CD4-positive, alpha-beta T cell treated with Interleukin-2 at 100 ng/mL for 4 hours (primary cell): ENCODE measurements at places on chromosomes 1 and 21.
A peak's percentile ranks its signal among the peaks of the same experiment; 100 is the strongest.

- no peak for DNase-seq
These were observed 346.4 kb downstream of the VAV3 start for GRCh38 chr1:107618539-107618938.

DNA sequence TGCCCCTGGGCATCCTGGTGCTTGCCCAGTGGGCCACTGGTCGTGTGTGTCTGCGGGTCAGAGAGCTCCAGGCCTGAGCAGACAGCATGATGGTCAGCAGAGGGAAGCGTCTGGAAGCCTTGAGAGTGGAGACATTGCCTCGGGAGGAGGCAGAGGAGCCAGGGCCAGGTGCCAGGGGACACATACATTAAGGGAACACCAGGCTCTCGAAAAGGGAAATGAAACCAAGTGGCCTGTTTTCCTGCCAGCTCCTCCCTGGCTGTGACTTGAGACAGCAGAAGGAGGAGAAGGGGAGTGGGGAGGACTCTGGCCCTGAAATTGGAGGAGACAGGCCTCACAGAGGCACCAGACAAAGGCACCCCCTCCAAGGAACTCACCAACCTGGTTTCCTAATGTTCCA, 62.4 kb upstream of the LRP8 start:
- DNase-seq, result no peak

DNA sequence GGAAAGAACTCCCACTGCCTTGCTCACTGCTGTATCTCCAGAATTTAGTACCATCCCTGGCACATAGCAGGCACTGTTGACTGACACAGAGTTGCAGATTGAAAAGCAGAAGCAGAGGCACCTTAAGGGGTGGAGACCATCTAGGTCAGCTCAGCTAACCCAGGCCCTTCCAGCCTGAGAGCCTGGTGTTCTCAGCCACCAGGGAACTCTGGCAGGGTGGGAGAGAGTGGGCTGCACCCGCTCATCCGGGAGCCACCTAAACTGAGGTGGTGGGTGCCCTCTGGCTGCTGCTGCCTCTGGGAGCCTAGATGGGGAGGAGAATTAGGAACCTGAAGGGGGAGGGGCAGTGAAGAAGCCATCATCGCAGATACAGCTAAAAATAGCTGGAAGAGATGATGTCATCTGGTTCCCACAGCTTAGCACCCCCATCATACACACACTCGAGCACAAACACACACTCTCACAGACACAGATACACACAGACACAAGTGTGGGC, 1.5 kb upstream of the TSPAN1 start:
- no peak for DNase-seq

DNA sequence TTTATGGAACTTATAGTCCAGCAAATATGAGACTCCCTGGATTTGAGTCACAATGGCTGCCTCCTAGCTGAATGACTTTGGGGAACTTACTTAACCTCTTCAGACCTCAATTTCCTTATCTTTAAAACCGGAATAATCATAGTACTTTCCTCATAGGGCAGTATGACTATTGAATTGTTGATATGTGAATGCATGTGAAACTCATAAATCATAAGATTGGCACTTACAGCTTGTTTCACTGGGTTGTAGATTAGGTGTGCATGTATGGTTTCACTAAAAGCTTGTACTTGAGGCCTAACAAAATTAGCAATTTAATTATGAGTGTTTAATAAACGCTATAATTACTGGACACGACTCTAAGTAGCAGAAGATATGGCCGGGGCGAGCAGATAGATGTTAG, 72.5 kb downstream of the ST6GALNAC5 start:
- DNase-seq, result no peak

DNA sequence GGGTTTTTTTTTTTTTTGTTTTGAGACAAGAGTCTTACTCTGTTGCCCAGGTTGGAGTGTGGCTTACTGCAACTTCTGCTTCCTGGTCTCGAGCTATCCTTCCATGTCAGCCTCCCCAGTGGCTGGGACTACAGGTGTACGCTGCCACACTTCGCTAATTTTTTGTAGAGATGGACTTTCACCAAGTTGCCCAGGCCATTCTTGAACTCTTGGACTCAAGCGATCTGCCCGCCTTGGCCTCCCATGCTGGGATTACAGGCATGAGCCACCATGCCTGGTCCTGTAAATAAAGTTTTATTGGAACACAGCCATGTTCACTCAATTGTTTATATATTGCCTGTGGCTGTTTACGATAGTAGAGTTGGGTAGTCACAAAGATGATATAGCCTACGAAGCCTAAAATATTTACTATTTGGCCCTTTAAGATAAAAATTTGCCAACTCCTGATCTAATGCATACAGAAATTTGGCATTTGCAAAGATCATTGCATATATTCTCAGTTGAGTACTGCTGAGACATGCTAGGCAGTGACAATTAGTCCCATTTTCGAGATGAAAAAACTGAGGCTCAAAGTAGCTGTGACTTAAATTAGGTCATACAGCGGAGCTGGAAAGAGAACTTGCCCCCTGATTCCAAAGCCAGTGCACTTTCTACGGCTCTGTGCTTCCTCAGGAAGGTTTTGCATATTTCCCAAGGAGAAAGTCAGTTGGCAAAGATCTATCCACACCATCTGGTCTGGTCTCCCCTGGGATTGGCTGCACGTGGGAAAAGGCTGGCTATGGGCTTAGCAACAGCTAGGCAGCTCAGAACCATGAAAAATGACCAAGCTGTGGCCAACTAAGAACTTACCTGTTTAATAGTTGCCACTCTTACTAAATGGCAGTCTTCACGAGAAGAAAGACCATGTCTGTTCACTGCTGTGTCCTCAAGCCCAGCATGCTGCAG, 19.4 kb downstream of the MECR start:
- DNase-seq, result no peak

DNA sequence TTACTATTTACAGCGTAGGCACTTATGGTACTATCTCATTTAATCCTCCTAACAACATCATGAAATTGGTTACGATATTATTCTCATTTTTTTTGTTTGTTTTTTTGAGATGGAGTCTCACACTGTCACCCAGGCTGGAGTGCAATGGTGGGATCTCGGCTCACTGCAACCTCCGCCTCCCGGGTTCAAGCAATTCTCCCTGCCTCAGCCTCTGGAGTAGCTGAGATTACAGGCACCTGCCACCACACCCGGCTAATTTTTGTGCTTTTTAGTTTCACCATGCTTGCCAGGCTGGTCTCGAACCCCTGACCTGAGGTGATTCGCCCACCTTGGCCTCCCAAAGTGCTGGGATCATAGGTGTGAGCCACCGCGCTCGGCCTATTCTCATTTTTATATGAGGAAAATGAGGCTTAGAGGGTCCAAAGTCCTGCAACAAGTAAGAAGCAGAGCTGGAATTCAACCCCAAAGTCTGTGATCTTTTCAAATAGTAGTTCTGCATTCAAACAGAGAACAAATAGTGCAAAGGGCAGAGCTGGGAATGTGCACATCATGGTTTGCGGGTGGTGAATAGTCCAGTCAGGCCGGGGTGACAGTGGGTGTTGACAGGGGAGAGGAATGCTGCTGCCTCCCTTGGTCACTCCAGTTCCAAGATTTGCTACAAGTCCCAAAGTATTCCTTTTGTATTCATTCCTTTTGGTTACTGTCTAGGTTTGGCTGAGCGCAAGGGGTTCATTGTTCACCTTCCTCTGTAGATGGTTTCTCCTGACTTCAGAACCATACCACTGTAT, 4.6 kb downstream of the PRUNE1 start:
- DNase-seq, result no peak

DNA sequence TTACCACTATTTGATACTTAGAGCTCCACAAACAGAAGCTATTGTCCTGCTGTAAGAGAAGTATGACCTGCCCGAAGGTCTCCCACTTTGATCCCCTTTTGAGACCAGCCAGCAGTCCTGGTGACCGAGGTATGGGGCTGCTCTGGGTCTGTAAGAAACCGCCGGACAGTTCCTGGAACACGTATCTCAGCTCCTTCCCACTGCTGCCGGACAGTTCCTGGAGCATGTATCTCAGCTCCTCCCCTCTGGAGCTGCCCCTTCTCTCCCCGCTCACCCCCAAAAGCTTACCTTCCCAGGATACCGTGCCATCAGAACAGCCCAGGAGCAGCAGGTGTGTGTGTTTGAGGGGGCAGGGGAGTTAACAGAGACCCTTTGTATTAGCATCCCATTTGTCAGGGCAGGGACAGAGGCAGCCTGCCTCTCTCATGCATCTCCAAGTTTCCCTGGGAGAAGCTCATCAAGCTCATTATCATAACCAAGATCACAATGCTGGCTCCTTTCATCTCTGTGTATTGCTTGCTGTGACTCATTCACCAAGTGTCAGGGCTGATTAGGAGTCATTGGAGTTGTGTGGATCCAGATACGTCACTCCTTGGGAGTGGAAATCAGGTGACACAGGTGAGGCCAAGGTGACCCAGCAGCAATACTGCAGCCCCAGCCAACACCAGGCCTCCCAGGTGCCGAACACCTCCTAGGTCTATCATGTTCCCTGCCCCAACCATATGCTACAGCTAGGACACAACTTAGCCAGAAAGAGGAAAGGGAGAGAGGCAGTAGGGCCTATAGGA, 25.3 kb downstream of the OPTC start:
- no peak for DNase-seq

DNA sequence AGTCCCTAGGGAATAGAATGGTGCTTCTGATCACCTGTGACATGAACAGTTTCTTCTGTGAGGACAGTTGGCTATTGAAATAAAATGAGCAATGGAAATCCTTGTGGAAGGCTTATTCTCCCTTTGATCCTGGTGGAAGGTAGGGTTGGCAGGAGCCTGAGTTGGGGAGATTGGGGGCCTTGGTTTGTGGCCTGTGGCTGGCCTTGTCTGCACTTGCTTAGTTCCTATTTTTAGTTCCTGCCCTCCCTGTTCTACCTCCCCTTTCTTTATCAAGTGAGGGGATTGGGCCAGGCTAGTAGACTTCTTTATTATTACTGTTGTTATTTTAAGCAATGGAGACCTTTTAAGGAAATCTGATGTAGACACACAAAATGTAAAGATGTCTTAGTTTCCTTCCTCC, 8.2 kb downstream of the DMRTB1 start:
- no peak for DNase-seq

DNA sequence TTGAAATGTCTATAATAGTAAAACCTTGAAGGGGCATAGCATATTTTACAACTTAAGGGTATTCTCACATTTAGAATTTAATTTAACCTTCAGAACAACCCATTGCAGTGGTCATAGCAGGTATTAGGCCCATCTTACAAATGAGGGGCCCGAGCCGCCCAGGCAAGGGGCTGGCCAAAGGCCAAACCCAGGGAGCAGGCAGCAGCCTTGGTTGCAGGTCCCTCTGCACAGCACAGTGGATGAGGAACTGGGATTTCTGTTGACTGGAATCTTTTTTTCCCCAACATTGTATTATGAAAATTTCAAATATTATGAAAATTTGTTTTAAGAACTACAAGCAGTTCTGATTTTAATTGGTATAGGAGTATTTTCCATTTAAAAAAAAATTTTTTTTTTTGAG, 33.2 kb downstream of the CCSAP start:
- no peak for DNase-seq

DNA sequence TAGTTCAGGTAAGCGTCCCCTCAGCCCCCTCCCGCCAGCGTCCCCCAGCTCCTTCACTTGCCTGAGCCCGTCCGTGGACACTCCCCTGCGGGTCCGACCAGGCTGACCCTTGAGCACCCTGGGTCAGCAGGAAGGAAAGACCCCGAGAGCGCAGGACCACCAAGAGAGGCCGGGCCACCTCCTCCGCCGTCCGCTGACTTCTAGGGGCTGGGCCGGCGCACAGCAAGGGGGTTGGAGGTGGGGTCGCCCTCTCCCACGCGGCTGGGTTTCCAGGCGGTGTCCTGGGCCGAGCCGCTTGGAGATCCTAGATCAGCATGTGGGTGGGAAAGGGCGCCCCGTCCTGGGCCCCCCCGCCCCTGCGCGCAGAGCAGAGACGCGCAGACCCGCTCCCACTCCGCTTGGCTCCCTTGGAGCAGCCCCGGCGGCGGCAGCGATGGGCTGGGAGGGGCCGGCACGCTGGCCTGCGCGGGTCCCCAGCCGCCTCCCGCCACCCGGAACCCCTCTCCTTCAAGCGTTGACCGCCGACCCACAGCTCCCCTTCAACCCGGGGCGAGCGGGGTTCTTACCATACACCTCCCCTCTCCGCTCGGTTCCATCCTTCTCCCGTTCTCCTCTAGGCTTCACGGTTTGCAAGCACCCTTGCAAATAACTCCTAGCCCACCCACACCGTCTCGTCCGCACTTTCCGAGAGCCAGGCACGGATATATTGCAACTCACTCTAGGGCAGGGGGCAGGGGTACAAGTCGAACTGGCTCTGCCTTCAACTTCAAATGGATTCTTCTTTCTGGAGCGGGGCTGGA, 7.5 kb downstream of the KNCN start:
- no peak for DNase-seq

DNA sequence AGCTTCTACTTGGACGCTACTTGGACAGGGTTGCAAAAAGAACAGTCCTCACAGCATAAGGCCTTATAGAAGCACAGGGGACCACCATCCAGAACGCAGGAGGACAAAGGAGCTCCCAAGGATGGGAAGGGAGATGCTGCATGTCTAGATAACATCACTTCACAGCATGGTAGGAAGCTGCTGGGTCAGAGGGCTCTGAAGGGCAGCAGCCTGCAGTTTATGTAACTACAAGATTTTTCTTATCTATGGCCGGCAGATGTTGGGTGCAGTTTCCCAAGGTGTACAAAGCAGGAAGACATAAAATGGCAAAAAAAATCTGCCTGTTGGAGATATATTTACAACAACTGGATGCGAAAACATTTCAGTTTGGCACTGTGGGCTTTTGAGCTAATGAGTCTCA, 45.3 kb upstream of the SLC5A9 start:
- no peak for DNase-seq

- peak; percentile 40 for DNase-seq
These were observed 48.5 kb upstream of the ACOT11 start for GRCh38 chr1:54499360-54500106.

GRCh38 chr21:34046917-34047316, 26.5 kb upstream of the MRPS6 start:
- DNase-seq, result no peak

DNA sequence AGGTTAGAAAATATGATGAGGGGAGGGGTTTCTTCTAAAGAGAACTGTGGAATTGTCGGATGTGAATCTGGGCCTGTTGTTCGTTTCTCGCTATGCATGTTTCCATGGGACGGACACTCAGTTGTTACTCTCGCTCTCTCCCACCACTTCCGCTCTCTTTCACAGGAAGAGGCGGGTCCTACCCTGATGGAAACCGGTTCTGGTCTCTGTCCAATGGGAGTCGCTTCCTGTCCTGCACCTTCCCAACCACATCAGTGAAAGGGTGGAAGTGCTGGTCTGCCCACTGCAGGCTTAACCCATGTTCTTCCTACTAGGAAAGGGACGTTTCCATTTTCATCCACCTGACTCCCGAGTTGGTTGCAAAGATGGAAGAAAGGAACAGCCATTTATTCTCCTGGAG, 119.4 kb downstream of the KCNJ15 start:
- DNase-seq, result no peak
